ENCODE measurements at places on chromosomes 3 and 15.

DNA sequence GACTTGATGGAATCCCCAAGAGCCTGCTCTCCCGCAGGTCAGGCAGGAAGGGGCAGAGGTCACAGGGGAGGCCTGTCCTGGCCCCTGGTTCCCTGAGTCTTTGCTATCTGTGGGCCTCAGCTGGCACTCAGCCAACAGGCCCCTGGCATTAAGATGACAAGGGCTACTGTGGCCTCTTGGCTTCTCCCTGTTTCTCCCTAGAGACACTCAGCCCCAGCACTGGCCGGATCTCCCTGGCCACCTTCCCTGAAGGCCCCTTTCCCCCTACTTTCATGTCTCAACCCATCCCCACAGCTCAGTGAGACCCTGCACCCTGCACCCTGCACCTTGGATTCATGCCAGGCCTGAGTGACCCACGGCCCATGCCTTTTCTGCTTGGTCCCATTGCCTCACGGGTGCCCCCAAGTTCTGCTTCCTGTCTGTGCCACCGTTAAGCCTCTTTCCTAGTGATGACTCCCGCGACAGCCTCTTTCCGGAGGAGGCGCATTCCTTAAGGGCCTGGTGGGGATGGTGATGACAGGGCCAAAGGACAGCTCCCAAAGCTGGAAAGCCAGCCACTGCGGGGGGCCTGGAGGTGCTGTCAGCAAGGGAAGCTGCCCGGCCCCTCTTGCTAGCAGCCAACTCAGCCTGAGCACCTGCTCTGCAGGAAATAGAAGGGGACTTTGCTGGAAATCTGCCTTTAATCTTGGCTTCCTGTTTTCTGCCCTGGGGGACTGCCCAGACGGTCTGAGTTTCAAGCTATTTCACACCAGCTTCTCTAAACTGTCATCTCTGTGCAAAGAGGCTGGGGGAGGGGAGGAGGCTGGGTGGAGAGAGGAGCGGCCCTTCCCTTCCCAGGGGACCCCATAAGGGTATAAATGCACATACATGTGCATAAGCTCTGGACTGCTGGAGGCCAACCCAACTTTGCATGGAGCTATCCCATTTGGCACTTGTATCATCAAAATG is 4.8 kb upstream of the CSK start:
- DNase-seq, result no peak

DNA sequence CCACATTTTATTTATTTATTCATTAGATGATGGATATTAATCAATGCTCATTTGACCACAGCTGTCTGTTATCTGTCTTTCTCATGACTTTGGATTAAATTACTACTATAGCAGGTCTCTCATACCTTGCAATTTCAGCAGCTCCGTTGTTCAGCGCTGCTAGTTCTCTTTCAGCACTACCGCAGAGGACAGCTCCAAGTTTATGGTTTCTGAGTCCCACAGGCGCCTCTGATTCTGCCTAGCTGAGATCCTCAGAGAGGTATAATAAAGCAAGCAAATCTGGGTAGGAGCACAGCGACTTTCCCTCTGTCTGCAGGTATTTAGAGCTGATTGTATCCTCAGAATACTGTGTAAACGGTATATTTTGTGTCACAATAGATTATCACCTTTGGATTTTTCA is 204.9 kb downstream of the CNTN4 start:
- DNase-seq, result no peak

DNA sequence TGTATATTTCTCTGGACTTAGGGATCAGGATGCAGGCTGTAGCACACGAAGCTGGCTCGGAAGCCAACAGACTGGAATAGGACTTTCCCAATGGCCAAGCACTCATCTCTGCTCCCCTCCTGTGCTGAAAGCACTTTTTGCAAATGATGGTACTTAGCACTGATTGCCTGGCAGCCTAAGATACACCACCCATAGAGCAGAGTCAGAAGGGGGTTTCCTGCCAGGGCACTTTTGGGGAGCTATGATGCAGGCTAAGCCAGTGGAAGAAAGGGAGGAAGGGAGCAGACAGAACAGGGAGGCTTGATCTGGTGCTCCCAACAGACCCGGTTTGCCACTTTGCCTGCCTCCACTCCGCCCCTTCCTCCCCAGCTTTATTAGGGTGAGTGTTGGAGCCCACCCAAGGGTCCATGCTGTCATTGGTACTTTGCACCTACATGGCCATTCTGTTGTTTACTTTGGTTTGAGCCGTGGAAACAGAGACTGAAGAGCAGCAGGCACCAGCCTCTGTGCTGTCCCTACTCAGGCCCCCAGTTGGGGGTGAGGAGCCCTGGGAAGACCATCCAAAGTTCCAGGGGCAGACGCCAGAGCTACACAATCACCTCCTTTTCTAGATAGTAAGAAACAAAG is 15.9 kb downstream of the BSN start:
- DNase-seq, result no peak

DNA sequence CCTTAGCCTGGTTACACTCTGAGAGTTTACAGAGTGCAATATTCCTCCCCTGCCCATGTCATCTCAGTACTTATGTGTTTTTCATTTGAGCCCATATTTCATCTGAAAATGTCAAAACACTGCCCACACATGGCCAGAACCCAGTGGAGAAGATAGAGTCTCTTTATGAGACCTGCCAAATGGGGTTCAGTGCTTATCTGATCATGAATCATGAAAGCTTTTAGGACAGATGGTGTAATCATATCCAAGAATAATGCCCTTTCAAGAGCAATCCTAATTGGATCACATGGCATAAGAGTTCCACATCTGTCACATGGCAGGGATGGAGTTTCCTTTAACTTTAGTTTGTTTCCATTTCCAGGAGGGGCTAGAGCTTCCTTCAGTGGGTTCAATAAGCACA is 77.2 kb upstream of the AGBL1 start:
- peak; percentile 52 for DNase-seq

DNA sequence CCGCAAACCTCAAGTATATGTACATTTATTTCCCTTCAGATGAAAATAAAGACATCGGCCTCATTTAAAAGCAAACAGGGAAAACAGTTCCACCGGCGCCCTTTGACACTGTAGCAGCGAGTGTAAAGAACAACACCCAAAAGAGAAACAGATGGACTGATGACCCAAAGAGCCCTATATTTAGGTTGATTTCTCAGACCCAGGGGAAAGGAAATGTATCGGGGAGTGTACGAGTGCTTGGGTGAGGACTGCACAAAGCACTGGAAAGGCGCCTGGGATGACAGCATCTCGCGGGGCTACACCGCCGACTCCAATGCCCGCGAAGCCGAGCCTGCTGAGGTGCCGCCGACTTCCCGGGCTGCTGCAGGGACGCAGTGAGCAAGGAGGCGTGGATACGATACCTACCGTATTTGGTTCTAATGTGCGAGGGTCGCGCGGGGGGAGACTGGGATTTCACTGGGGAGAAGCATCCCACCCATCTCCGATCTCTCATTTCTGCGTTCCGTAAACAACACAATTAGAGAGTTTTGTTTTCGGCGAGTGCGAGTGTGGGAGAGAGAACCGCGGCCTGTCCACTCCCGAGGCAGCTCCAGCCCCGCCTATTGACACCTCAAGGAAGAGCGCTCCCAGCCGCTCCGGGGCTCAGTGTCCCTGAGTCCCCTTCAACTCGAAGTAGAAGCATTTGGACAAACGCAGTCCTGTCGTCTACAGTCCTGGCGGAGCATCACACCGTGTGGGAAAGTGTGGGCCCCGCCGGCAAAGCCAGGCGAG is 2.0 kb downstream of the MECOM start:
- DNase-seq, result peak; percentile 62

GRCh38 chr3:195187609-195188425 is 83.1 kb downstream of the XXYLT1 start:
- DNase-seq, result peak; percentile 73

- no peak for DNase-seq
Measured at GRCh38 chr3:22326305-22326704, 575.3 kb upstream of the ZNF385D start.

- DNase-seq, result no peak
Measured at GRCh38 chr15:74041311-74041756, 41.0 kb downstream of the GOLGA6A start.

- DNase-seq, result no peak
Measured at GRCh38 chr3:52904000-52904399, 6.7 kb upstream of the STIMATE start.

GRCh38 chr3:29721789-29722188 is 440.9 kb downstream of the RBMS3 start:
- DNase-seq, result no peak

- DNase-seq, result peak; percentile 61
Measured at GRCh38 chr3:63132461-63133250, 145.5 kb upstream of the SYNPR start.

DNA sequence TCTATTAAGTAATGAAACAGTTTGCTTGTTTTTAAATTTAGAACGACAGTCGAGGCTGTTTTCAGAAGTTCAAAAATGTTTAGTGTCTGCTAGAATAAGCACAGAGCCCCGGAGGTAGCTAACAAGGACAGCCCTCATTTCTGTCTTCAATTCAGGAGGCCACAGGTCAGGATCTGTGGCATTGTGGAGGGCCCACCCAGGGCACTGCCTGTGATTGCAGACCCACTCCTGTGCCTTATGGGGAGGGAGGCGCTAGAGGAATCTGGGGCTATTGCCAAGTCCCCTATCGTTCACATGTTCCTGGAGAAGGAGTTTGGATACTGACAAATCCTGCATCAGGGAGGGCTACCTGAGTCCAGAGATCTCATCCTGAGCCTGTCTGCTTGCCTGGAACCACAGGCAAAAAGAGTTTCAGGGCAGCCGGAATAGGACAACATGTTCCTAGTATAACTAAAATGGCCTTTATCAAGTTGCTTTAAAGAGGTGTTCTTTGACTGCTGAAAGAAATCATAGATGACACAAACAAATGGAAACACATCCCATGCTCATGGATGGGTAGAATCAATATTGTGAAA is 141.5 kb upstream of the ROPN1 start:
- no peak for DNase-seq

DNA sequence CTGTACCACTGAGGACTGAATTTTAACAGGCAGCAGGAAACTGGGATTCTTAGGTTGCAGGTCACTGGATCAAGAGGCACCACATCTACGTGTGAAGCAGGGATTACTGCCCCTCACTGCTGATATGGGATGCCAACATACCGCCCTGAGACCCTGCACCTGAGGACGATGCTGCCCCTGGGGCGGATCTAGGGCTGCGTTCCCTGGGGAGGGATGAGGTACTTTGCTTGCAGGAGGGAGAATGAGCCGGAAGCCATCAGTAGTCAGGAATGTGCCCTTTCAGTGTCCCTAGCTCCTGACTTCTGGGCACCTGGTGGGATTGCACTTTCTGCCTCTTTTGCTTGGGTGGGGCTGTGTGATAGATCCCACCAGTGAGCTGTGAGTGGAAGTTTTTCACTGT is 122.8 kb downstream of the RPLP1 start:
- DNase-seq, result no peak

GRCh38 chr3:195583831-195584542 is at the start of gene APOD:
Gene APOD, minus strand, starts transcription at chr3:195583940. Its CDS starts 4,479 bp downstream, at chr3:195579461.
- DNase-seq, result peak; percentile 43

- DNase-seq, result peak; percentile 40
Measured at GRCh38 chr3:46892285-46893145, 15.0 kb downstream of the PTH1R start.

DNA sequence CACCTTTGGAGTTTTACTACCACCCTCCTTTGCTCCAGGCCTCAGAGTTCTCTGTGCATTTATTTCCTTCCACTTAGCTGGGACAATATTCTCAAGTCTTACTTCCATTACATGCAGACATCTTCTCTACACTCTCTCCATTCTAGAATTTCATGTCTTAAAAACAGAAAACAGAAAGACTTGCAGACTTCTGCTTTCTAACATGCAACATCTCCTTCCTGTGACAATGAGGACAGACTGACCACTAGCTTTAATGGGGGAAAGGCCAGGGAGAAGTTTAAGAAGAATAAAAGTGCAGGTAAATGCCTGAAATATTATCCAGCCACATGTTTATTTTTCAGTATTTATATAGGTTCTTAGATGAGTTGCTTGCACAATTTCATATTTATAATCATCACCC is 17.1 kb upstream of the CSTA start:
- DNase-seq, result no peak

GRCh38 chr15:62067448-62068044 is 769 bp downstream of the C2CD4A start:
- DNase-seq, result no peak

DNA sequence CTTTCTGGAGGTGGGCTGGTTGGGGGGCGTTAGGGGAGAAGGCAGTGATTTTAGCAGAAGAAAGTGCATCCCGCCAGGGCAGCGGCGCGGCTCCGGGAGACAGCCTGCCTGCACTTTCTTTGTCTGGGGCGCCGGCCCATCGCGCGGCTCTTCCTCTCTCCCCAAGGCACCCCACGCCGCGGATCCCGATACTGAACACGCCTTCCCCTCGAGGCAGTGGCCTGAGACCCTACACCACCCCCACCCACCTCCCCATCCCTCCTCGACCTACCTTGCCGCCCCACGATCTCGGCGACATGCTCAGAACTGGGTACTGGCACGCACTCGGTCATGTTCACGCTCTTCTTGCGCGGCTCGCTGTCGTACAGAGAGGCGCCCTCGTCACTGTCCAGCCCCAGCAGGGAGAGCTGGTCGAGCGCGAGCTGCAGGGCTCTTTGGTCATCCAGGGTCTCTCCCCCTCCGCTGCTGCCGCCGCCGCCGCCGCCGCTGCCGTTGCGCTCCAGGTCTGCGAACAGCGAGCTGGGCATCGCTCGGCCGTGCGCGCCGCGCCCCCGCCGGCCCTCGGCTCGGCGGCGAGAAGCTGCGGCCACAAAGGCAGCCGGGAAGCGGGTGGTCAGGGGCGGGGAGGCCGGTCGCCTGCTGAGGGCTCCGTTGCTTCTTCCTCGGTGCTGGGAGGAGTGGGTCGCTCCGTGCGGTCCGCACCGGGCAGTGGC is 483 bp downstream of the MEX3B start:
- peak; percentile 53 for DNase-seq

DNA sequence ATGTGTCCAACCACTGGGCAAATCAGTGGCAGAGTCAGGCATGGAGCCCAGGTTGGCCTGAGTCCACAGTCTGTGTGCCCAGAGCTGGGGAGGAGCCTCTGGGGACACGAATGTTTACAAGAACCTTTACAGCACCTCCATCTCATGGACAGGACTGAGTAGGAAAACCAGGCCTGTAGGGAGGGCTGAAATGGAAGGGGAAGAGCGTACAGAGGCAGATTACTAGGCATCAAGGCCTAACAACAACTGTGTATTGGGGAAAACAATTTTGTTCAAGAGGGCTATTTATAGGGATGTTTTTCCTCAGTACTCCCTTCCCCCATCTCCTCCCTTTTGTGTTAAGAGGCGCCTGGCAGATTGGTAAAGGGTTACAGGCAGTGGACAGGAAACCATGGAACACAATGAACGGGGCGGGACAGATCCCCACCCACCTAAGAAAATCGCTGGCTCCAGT is 15.1 kb upstream of the ARHGAP31 start:
- DNase-seq, result no peak

- no peak for DNase-seq
Measured at GRCh38 chr15:70830615-70831014, 23.3 kb downstream of the LARP6 start.

DNA sequence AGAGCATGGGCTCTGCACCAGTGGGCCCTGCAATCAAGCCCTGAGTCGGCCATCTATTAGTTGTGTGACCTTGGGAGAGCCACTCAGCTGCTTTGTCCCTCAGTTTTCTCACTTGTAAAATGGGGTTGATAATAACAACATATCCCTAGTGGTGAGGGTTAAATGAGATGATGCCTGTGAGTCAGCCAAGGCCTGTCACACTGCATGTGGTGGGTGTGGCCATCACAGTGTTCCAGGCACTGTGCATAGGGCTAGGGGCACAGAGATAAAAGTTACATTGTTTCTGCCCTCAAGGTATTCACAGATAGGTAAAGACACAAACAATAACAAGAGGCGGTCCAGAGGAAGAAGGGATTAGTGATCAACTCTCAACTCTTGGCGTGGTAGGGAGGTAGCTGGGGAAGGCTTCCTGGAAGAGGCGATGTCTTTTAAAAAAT is 19.5 kb downstream of the SMAD6 start:
- DNase-seq, result no peak
